ENCODE measurements at places on chromosomes 11 and 22. TPM values are rescaled to one million over a fixed set of nuclear protein-coding genes. Genes with fewer than 3 reads are reported as not detected.

Gene ASPHD2
- 18.4 TPM for total RNA-seq

Gene TLCD5
- 22.9 TPM for total RNA-seq

Gene BTG4
- not detected for total RNA-seq

Gene C1QTNF5
- 4.2 TPM for total RNA-seq

Gene JAML
- total RNA-seq = 1.2 TPM

Gene DMC1
- 4.1 TPM for total RNA-seq

Gene PCF11
- total RNA-seq = 93.3 TPM

Gene MYBPC3
- not detected for total RNA-seq

Gene OR51B5
- 0.47 TPM for total RNA-seq

Gene SGSM1
- total RNA-seq = 11.4 TPM

Gene OR52I2
- not detected for total RNA-seq

Gene EHF
- total RNA-seq = 0.16 TPM

Gene OR5P2
- total RNA-seq = not detected

Gene HIKESHI
- total RNA-seq = 57.9 TPM

Gene OR51I1
- not detected for total RNA-seq
